CD14-positive monocyte (primary cell): ENCODE measurements at places on chromosomes 2 and 18.

DNA sequence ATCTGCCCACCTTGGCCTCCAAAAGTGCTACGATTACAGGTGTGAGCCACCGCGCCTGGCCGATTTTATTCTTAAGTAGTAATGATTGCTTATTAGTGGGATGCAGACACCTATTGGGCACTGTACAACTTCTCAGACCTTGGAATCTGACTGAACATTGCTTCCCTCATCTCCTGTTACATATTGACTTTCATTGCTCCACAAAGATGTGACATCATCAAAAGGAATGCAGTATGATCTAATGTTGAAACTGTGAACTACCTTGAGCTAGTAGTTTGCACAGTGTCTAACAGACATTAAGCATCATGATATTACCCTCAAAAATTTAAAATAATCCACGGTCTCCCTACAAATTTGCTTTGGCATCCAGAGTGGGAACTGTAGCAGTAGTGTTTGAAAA lies 109.8 kb upstream of the SIX2 start:
- no peak for DNase-seq

GRCh38 chr2:140063356-140063755 lies 1283.2 kb upstream of the NXPH2 start:
- no peak for DNase-seq

DNA sequence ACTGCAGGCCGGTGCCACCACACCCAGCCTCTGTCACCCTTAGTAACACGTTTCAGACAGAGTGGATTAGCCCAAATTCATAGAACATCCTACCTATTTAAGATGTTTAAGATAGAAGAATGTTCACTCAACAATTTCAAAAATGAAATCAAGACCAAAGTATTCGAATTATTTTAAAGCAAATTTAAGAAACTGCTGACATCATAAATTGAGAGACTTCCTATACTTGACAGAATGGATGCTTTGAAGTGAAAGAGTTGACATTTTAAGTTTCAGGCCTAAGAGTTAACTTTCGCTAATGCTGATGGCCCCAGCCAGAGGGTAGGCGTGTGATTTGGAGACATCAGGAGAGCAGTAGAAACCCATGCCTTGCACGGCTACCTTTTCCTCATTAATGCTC lies 271.9 kb downstream of the SS18 start:
- DNase-seq = no peak

DNA sequence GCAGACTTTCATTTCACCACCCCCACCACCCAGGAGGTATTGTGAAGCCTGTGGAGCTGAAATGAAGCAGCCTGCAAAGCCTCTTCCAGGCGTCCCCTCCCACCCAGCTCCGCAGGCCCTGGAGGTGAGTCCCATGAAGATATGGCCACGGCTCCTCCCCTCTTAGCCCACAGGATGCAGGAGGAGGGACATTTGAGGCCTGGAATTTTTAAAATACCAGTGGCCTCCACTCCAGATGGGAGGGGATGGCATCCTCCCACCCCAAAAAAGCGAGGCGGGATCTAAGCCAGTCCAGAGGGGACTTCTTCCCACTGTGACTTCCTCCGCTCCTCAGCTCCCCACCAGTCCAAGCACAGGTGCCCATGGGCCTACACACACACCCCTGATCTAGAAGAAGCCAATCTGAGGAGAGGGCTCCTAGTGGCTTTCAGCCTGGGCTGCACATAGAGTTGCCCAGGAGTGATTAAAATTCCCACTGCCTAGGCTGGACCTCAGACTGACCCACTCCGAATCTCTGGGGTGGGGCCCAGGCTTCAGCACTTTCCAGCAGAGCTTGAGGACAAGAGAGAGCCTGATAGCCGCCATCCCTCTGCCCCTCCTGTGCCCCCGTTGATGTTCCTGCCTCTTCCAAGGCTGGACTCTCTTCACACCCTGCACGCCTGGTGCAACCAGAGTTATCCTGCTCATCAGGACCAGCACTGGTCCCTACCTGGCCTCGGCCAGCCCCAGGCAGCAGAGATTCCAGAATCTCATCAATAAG lies 206.9 kb downstream of the TNS1 start:
- peak; percentile 2 for DNase-seq

GRCh38 chr18:63180971-63181376 lies 138.6 kb downstream of the BCL2 start:
- DNase-seq = no peak

DNA sequence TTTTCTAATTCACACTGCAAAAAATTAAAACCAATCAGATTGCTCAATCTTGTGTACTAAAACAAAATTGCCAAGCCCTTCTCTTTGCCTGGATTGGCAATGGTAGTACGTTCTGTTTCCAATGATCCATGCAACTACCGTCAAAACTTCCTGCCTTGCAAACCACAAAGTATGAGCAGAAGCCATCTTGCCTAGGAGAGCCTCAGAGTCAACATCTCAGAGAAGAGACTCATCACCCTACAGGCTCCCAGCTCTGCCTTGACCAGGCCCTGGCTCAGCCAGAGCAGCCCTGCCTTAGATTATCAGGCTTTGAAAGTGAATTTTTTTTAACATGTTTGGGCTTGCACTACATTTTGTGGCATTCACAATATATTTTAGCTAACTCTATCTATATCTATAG lies 574.1 kb downstream of the SATB2 start:
- DNase-seq = no peak

GRCh38 chr2:154908327-154908726 lies 209.8 kb downstream of the KCNJ3 start:
- no peak for DNase-seq

DNA sequence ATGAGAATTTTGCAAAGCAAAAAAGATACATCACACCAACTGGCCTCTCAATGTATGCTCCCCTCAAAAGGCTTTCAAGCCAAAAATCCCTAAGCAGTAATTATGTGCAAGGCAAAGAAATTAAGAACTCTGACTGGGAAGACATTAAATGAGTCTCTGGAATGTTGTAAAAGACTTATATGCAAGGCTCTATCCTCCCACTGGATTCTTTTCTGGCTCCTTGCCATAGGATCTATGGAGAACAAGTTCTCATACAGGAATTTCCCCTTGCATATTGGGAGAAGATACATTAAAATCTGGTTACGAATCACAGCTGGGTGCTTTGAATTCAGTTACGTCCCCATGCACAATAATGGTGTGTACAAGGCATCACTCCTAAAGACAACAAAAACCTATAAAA lies 73.4 kb upstream of the ATL2 start:
- DNase-seq = no peak

DNA sequence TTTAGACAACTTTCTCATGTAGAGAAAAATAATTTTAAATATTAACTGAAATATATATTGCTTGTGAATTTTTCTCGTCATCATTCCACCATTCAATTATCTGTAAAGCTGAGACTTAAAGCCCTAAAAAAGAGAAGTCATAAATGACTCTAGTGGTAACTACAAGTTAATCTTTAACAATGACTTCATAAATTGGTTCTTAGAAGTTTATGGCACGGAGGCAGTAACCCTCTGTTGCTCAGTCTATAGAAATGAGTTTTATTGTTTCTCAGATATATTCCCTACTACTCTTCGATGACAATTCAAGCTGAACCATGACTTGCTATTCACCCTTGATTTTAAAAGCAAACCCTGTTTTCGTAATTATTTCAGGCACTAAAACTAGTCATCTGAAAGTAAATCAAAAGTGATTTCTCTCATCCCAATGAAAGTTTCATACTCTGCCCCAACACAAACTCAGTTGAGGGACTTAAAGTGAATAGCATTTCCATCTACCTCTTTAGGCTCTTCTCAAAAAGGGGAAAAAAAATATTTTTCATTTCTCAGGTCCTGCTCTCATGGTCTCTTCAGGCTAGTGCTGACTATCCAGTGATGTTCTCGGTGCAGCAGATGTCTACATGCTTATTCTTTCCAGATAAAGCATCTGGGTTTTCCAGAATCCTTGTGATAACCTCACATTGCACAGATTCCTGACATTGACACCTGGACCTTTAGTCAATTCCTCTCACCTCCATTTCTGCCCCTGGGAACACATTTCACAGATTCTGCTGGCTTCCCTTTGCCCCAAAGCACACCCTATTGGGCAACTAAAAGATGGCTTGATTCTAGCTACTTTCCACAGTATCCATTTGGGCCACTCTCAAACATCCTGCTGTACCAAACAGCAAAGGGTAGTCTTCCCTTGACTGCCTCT lies 207.8 kb upstream of the LRATD1 start:
- DNase-seq = no peak

GRCh38 chr2:20073460-20073859 lies 22.0 kb upstream of the LAPTM4A start:
- DNase-seq = no peak

DNA sequence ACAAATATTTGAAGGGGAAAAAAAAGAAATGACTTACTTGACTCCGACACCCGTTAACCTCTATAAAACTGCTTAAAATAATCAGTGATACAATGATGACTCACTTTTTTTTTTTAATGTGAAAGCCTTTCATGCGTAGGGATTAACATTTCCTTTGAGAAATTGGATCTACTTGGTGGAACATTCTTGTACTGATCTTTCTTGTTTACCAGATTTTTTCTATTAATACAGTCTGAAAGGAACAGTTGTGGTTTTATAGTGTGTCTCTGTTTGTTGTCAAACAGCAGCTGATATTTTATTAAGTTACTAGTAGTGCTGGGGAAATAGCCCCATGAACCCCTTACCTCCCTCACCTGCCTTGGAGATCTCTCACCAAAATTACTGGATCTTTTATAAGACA lies 40.2 kb upstream of the NEB start:
- DNase-seq = no peak

DNA sequence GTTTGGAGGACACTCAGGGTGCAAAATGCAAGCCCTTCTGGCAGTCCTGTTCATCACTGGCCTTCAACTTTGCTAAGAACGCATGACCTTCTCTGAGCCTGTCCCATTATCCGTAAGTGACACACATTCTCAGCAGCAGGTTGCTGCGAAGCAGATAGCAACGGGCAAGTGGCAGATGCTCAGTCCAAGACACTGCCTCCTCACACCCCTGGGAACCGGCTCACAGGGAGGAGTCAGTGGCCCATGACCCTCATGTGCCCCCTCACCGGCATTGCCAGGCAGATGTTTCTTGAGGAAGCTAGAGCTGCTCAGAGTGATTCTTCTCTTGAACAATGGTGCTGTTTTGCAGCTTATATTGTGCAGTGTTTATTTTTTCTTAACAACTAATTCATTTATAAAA lies 737.2 kb upstream of the HS6ST1 start:
- no peak for DNase-seq

- no peak for DNase-seq
Observed at GRCh38 chr2:3692375-3692774, 11.0 kb upstream of the DCDC2C start.

GRCh38 chr2:216362730-216363129 lies 9.6 kb downstream of the MARCHF4 start:
- DNase-seq = no peak

GRCh38 chr2:218260742-218261422 lies at the start of gene GPBAR1:
GPBAR1 (plus strand) TSS chr2:218261015; CDS start chr2:218262725, 1,710 bp downstream.
- peak; percentile 37 for DNase-seq

DNA sequence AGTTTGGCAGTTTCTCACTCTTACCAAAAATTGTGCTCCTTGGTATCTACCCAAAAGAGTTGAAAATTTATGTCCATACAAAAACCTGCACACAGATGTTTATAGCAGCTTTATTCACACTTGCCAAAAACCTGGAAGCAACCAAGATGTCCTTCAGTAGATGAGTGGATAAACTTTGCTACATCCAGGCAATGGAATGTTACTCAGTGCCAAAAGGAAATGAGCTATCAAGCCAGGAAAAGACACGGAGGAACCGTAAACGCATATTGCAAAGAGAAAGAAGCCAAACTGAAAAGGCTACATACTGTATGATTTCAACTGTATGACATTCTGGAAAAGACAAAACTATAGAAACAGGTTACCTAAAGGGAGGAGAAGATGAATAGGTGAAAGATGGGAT lies 36.1 kb downstream of the TMEM163 start:
- no peak for DNase-seq

- no peak for DNase-seq
Observed at GRCh38 chr2:17599617-17600016, 59.1 kb downstream of the VSNL1 start.

DNA sequence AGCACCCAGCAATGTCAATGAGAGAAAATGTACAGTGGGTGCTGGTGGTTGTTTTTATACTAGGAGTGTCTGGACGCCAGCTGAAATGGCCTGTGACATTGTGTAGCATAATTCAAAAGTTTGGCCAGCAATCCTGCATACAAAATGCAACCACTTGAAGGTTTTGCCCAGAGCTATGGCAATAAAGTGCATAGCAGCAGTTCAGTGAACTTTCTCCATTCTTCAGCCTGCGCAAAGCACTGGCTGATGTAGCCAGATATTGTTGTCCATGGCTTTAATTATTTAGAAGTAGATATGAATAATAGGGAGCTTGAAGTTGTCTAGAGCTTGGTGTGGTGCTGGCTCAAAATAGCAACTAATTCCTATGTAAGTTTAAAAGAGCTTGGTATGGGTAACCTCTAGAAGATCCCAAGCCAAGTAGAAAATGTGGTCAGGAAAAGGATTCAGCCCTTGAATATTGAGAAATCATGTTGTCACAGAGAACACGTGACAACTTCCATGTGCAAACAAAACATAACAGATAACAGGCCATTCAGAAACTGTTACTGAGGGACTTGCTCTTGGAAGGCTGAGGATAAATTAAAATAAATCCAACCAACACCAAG lies 33.3 kb upstream of the PGAP1 start:
- peak; percentile 7 for DNase-seq

DNA sequence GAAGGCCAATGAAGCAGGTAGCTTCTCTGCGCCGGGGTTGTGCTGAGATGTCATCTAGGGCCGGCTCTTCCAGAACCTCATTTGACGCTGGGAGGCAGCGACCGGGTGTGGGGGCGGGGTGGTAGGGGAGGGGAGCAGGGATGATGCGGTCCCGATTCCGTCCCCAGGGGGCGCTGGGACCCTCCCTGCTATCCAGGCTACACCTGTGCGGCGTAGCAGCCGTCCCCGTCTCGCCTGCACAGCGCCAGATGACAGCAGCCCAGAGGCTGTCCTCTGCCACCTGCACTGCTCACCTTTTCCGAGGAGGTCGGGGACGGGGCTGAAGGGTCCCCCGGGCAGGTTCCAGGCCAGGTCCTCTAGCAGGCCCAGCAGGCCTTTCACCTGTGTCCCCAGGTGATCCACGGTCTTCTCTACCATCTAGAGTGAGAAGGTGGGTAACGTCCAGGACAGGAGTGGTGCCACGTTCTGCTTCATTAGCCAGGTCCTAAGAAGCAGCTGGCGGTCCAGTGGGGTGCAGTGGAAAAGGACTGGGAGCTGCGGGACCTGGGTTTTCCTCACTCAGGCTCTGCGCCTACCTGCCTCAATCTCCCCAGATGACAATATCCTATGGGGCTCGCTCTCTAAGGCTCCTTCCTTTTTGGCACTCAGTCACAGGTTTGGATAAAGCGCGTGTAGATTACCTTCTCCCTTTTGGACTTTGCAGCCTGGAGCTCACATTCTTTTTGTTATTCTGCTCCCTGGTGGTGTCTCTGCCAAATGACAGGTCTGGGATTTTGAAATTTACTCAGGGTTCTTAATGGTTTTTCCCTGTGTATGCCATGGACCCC lies 56.0 kb upstream of the RAB6C start:
- DNase-seq = no peak

GRCh38 chr2:105323111-105323510 lies 6.4 kb downstream of the TGFBRAP1 start:
- no peak for DNase-seq

DNA sequence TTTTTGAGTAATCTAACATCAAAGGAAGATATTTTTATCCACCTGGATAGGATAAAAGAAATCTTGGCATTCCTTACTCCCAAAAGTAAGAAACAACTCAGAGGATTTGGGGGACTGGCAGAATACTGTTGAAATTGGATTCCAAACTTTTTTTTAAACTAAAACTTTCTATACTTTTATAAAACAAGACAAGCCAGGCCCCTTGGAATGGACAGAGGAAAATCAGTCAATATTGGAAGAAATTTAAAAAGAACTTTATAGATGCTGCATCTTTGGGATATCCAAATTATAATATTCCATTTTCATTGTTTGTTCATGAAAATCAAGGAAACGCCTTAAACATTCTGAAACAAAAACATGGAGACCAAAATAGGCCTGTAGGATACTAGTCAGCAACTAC lies 147.6 kb upstream of the PIEZO2 start:
- DNase-seq = no peak
